ENCODE measurements at places on chromosomes 6 and 20.
A peak's percentile ranks its signal among the peaks of the same experiment; 100 is the strongest.

DNA sequence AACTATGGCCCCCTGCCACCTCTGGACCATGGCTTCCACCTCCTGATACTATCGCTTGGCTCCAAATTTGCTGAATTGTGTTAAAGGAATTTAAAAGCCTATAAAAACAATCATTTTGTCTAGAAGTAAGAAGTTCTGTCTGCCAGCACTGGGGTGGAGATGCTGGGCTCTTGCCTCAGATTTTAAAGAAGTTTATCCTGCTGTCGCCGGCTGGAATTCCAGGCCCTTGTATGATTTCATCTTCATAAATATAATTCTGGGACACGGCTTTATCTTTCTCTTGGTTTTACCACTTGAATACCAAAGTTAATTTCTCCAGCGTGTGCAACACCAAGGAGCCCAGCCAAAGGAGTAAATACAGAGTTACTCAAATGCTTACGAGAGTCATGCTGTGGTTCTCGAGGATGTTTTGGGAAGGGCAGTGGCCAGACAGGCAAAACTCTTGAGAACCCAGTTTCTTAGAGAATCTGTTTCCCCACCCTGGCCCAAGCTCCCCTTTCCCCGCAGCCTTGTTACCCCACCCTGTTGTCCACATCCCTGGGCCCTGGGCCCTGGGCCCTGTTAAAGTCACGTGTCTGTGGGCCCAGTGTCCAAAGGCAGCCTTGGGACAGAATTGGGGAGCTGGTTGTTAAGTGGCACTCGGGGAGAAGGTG, 31.9 kb downstream of the C6orf89 start:
- no peak for DNase-seq

- DNase-seq, result no peak
Observed at GRCh38 chr6:30743099-30744053, 889 bp upstream of the FLOT1 start.

- DNase-seq, result peak; percentile 20
Observed at GRCh38 chr6:25389471-25389870, 110.3 kb downstream of the CARMIL1 start.

- no peak for DNase-seq
Observed at GRCh38 chr6:34729631-34730470, 27.5 kb upstream of the SNRPC start.

- DNase-seq, result no peak
Observed at GRCh38 chr6:108942556-108943492, 94.6 kb downstream of the ARMC2 start.

GRCh38 chr6:4575714-4576113, 200.5 kb upstream of the CDYL start:
- no peak for DNase-seq

DNA sequence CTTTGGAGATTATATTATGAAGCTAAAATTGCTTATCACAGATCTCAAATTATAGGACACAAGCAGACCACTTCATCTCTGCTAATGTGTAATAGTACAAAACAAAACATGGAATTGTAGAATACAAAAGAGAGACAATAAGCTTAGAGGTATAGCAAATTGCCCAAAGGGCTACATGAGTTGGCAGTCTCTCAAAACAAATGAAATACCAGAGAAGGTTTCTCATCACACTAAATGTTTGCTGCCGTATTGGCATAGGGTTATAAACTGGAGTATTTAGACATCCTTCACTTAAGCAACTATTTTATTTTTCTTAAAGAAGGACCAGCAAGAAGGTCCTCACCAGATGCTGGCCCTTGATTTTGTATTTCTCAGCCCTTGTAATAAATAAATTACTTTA, 5.9 kb upstream of the EYA4 start:
- DNase-seq, result no peak

GRCh38 chr6:3147914-3148757, 9.2 kb downstream of the TUBB2A start:
- no peak for DNase-seq
